ENCODE measurements at places on chromosomes 3 and 15.

DNA sequence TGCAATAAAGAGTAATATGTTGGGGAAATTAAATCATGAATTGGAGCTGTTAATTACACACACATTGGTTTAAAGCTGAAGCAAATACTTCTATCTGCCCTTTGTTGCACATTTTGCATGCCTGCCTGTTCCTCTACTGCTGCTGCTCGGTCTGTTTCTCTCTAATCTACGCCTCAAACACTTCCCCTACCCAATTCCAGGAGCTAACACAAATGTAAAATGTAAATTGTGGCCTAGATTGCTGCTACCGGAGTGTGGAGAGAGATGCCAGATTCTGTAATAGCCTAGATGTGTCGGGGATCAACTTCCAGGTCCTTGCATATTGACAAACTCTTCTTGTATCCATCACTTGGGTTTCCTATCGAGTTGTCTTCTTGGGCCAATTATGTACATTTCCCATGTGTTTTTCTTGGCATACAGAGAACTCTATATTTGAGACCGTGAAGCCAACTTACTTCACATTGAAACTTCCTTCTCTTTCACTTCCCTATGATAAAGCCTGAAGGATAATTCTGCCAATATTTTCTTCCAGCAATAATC lies 450.4 kb upstream of the NR2F2 start:
- DNase-seq: no peak
- H3K4me3 ChIP-seq: peak overlapping the region; percentile 30

- H3K4me1 ChIP-seq: peaks cover 40% of the 10 kb centered on the region
- H3K27me3 ChIP-seq: no peaks in the 10 kb centered on the region
- DNase-seq: peak; percentile 49
- H3K4me3 ChIP-seq: peak overlapping the region; percentile 85
These were observed 697 bp downstream of the CHSY1 start for GRCh38 chr15:101250873-101251829.

DNA sequence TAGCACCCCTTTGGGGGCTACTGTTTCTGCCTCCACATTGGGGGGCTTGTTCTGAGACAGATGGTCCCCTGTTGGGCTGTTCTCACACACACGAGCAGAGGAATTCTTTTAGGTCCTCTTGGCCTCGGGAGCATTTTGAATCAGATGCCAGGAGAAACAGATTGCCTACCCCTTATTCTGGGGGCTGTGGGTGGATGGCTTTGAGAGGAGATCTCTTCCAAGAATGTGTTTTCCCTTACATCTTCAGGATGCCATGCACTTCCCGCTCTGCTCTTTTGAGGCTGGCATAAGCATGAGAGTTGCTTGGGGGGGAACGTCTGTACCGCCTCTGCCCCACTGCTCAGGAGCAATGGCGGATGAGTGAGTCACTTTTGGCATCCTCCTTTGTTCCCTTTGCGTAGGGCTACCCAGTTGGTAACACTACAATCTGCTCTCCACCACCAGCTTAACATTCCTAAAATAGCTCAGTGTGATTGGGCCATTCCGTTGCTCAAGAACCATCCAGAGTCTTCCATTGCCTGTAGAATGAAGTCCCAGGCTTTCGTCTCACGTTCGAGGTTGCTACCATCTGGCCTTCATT lies 154.4 kb downstream of the RPLP1 start:
- no peaks in the 10 kb centered on the region for H3K36me3 ChIP-seq
- H3K27me3 ChIP-seq: no peaks in the 10 kb centered on the region
- peaks cover 5% of the 10 kb centered on the region for H3K4me1 ChIP-seq
- no peak overlapping the region for H3K4me3 ChIP-seq
- DNase-seq: no peak
- no peak overlapping the region for H3K27ac ChIP-seq

- H3K36me3 ChIP-seq: no peaks in the 10 kb centered on the region
- no peak overlapping the region for H3K27ac ChIP-seq
- no peak overlapping the region for H3K4me3 ChIP-seq
These were observed 30.2 kb upstream of the ADAMTS9 start for GRCh38 chr3:64717872-64718613.

GRCh38 chr3:98573181-98573728 lies 20.2 kb downstream of the CPOX start:
- no peak for DNase-seq
- H3K36me3 ChIP-seq: no peaks in the 10 kb centered on the region
- no peak overlapping the region for H3K27ac ChIP-seq
- H3K4me1 ChIP-seq: no peaks in the 10 kb centered on the region
- H3K4me3 ChIP-seq: no peak overlapping the region

DNA sequence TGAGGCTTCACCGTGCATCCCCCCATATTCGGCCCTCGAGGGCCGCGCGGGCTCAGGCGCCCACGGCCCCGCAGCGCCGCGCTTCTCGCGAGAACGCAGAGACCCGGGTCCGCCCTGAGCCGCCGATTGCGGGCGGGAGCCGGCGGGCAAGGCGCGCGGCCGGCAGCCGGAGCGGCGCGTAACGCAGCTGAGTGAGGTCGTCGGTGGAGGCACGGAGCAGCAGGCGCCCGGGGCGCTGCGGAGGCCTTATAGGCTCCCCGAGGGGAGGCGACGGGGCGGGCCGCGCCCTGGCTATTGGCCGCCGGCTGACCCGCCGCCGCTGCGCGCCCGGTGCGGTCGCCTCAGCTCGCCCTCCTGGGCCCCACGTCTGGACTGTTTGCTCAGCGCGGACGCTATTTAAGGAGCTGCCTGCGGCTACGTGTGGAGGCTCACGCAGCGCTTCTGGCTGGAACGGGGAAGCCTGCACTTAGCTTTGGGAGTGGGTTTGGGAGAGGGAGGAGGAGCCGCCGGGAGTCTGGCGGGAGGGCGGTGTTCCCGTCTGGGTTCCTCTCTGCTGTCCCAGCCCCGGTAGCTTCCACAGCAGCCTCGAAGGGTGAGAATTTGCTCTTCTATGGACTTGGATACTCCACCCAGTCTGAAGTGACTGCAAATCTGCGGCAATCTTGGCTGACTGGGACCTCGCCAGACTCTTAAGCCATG lies at the start of gene PLOD2:
TSS of gene PLOD2 (minus strand) at position 221 of the 699 bp plus-strand sequence. CDS start at position 26, 195 bp downstream.
- H3K27me3 ChIP-seq: no peaks in the 10 kb centered on the region
- H3K4me3 ChIP-seq: peak within 1 kb of the TSS; percentile 60
- peak within 1 kb of the TSS; percentile 93 for H3K27ac ChIP-seq
- H3K36me3 ChIP-seq: no peaks in the 10 kb centered on the region
- peak; percentile 95 for DNase-seq
- peaks cover 17% of the 10 kb centered on the region for H3K4me1 ChIP-seq

GRCh38 chr3:3991598-3991997 lies 192.4 kb downstream of the LRRN1 start:
- no peaks in the 10 kb centered on the region for H3K27me3 ChIP-seq
- no peak overlapping the region for H3K27ac ChIP-seq
- no peak overlapping the region for H3K4me3 ChIP-seq
- no peak for DNase-seq

DNA sequence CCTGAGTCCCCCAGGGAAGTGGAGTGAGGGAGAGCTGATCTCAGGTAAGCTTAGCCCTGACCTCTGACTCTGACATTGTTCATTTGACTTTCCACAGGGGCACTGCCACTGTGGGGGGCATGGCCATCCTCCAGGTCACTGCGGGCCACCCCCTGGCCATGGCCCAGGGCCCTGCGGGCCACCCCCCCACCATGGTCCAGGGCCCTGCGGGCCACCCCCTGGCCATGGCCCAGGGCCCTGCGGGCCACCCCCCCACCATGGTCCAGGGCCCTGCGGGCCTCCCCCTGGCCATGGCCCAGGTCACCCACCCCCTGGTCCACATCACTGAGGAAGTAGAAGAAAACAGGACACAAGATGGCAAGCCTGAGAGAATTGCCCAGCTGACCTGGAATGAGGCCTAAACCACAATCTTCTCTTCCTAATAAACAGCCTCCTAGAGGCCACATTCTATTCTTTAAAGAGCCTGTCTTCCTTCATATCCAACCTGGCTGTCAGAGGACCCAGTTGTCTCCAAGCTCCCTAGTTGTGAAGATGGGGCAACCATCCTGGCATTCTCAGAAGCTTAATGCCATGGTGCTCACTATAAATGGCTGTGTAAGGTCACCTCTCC lies 1.9 kb upstream of the DISP2 start:
- no peak overlapping the region for H3K4me3 ChIP-seq
- peaks cover 18% of the 10 kb centered on the region for H3K4me1 ChIP-seq
- no peaks in the 10 kb centered on the region for H3K27me3 ChIP-seq
- no peaks in the 10 kb centered on the region for H3K36me3 ChIP-seq

GRCh38 chr15:69804786-69805185 lies 292.9 kb downstream of the TLE3 start:
- H3K4me1 ChIP-seq: no peaks in the 10 kb centered on the region
- H3K27ac ChIP-seq: peak overlapping the region; percentile 60
- H3K4me3 ChIP-seq: no peak overlapping the region
- no peaks in the 10 kb centered on the region for H3K36me3 ChIP-seq

GRCh38 chr3:156381253-156381652 lies 173.7 kb downstream of the SSR3 start:
- H3K36me3 ChIP-seq: no peaks in the 10 kb centered on the region
- H3K27me3 ChIP-seq: no peaks in the 10 kb centered on the region
- H3K4me3 ChIP-seq: no peak overlapping the region

- H3K36me3 ChIP-seq: no peaks in the 10 kb centered on the region
- DNase-seq: no peak
- no peak overlapping the region for H3K4me3 ChIP-seq
- no peaks in the 10 kb centered on the region for H3K27me3 ChIP-seq
- H3K27ac ChIP-seq: no peak overlapping the region
These were observed 7.3 kb downstream of the MCTP2 start for GRCh38 chr15:94238539-94239118.
